ENCODE measurements at places on chromosomes 4 and X.

DNA sequence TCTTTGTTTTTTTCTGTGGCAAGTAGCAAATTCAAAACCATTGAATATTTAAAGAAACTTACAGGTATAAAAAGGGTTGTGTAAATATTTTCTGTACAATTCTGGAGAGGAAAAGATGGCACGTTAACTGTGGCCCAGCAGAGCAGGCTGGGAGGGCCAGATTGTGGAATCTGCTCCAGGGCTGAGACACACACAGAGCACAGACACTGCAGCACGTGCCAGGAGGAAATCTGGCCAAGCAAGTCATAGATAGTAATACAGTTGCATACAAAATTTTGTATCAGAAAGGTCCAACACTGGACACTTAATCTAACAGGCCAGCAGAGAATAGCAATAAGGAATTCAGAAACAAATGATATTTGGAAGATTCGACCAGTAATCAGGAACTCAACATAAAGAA, 763.7 kb downstream of the PDHA2 start:
- DNase-seq, result no peak

- no peak for DNase-seq
These were observed 90.2 kb upstream of the PDLIM3 start for GRCh38 chr4:185625503-185625902.

DNA sequence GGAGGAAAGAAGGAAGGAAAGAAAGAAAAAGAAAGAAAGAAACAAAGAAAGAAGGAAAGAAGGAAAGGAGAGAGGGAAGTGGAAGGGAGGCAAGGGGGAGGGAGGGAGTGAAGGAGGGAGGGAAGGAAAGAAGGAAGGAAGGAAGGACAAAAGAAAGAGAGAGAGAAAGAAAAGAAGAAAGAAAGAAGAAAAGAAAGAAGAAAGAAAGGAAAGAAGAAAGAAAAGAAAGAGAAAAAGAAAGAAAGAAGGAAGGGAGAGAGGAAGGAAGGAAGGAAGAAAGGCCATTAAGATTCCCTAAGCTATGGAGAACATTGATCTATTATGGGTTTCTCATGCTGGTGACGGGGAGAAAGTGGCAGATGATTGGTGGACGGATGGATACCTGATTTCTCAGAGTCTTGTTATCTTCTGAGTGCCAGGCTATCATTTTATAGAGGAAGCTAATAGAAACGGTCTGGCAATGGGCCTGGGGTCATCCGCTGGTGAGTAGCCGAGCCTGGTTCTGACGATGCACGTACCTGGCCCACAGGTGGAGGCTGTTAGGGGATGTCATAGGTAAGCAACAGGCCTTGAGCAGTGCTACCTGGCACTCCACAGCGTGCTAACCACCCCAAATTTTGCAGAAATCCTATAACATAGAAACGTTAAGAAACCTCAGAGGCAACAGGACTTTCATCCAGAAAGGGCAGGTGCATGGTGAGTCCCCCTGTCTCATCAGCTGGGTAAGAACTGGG, 142.9 kb downstream of the SHOX start:
- DNase-seq, result no peak

GRCh38 chr4:139624441-139625092, 41.1 kb upstream of the MGST2 start:
- DNase-seq, result peak; percentile 46

DNA sequence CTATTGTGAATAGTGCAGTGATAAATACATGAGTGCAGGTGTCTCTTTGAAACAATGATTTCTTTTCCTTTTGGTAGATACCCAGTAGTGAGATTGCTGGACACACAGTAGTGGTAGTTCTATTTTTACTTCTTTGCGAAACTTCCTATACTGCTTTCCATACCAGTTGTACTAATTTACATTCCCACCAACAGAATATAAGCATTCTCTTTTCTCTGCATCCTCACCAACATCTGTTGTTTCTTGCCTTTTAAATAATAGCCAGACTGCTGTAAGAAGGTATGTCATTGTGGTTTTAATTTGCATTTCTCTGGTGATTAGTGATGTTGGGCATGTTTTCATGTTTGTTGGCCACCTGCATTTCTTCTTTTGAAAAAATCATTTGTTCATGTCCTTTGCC, 105.9 kb downstream of the COL4A6 start:
- no peak for DNase-seq

- DNase-seq, result no peak
These were observed 4.9 kb downstream of the CRLF2 start for GRCh38 chrX:1207496-1208025.

- no peak for DNase-seq
These were observed 188.0 kb downstream of the TSPAN5 start for GRCh38 chr4:98470366-98470765.

- no peak for DNase-seq
These were observed 281.4 kb downstream of the PABPC4L start for GRCh38 chr4:133920236-133920635.

GRCh38 chr4:141006242-141006802, 126.9 kb downstream of the RNF150 start:
- peak; percentile 84 for DNase-seq

DNA sequence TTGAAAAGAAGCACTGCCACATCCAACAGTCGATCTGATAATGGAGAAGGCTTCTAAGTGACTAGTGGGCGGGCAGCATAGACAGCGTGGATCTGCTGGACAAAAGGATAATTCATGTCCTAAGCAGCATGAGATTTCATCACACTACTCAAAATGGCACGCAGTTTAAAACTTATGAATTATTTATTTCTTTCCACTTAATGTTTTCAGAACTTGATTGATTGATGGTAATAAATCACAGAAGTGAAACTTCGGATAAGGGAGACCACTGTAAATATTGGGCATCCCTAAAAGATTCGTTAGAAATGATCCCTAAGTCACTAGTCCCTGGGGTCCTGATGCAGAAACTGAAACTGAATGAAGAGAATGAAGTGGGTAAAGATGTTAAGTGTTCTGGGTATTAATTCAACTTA, 93.0 kb upstream of the ANK2 start:
- peak; percentile 23 for DNase-seq

DNA sequence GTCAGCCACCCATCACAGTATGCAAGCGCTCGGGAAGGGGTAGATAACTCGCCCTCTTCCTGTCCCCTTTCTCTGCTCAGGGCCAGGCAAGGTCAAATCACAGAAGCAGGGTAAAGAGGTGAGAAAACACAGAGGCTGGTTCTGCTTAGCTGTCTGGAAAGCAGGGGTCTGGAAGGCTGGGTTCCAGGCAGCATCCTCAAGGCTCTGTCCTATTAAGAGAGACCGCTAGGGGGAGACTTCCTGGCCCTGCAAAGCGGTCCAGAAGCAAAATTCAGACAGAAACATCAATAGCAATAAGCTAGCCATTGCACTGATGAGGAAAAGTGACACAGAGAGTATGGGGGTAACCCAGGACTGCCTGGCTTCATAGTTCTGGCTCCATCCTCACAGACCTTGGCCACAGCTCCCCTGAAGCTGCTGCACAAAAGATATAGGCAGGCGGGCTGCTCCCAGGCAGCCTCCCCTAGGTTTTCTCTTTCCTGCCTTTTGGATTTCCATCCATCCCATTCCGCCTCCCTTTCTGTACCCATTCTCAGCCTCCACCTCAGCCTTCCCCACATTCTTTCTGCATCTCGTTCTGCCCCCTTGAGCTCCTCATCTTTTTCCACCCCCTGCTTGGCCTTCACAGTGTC, 308.5 kb downstream of the EVC2 start:
- DNase-seq, result peak; percentile 66

GRCh38 chr4:114229706-114230105, 250.3 kb upstream of the ARSJ start:
- no peak for DNase-seq

DNA sequence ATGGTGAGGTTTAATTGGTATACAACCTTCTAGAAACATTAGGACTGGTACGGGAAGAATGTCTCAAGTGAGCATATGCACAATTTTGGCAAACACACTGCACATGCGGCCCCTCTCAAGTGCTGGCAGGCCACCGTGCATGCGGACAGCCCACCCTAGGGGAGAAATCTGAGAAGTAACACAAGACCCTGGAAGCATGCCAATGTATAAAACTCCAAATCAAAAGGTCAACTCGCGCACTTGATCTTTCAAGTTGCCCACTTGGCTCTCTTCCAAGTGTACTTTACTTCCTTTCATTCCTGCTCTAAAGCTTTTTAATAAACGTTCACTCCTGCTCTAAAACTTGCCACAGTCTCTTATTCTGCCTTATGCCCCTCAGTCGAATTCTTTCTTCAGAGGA, 488.3 kb downstream of the CFAP47 start:
- no peak for DNase-seq

DNA sequence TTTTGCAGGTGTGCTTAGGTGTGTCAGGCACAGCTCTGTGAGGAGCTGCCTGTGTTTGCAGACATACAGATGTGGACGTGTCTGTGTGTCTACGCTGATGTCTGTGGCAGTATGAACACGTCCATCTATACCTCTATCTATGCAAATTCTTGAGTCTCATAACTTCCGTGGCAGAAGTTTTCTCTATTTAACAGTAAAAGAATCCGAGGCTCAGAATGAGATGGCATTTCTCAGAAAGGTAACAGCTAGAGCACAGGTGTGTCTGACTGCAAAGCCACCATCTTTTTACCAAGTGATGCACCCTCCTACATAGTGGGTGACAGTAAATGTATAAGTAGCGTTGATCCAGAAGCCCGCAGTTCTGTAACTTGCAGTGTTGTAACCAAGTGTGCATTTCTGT, 39.9 kb upstream of the CYP4V2 start:
- no peak for DNase-seq

- DNase-seq, result no peak
These were observed 123.4 kb upstream of the GUCY1A1 start for GRCh38 chr4:155543126-155543765.

Data from NCI-H82 (cell line).